ENCODE measurements at places on chromosomes 13 and 19.

- peak overlapping the region; percentile 95 for H3K4me3 ChIP-seq
- H3K27ac ChIP-seq, result peak overlapping the region; percentile 100
- peaks cover 92% of the 10 kb centered on the region for H3K36me3 ChIP-seq
- H3K27me3 ChIP-seq, result peaks cover 4% of the 10 kb centered on the region
- DNase-seq, result no peak
These were observed 278 bp upstream of the ZNF274 start for GRCh38 chr19:58182577-58182988.

GRCh38 chr19:2533072-2533425 lies 57.1 kb downstream of the GADD45B start:
- no peak overlapping the region for H3K27ac ChIP-seq
- peaks cover 5% of the 10 kb centered on the region for H3K36me3 ChIP-seq
- peaks cover 3% of the 10 kb centered on the region for H3K27me3 ChIP-seq
- H3K4me1 ChIP-seq, result peaks cover 21% of the 10 kb centered on the region

DNA sequence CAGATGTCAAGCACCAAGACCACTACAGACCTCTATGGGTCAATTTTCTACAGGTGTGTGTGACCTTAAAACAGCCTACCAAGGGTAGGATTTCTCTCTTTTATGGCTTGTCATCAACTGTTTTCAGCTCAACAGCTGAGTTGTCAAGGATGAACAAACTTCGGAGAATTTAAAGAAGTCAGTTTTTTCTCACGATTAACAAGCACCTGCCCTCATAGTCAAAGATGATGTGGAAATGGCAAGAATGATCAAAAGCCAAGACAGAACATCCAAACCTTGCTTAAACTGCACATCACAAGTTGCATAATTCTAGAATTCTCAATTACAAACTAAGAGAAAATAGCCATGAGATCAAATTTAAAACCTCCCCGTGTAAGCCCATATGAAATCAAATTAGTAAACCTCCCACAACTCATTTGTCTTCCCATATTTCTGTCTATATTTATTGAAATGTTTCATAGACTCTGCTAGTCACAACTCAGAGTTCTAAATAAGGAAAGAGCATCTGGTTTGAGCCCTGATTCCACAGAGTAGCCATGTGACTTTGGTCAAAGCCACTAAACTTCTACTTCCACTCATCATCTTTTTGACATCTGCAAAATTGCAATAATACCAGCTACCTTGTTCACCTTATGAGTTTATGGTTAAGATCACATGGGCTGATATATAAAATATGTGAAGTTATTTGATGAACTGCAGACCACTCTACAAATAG lies 521.5 kb upstream of the HTR2A start:
- H3K4me3 ChIP-seq, result no peak overlapping the region
- no peak overlapping the region for H3K27ac ChIP-seq
- H3K4me1 ChIP-seq, result peaks cover 11% of the 10 kb centered on the region
- no peaks in the 10 kb centered on the region for H3K27me3 ChIP-seq
- no peak for DNase-seq
- no peaks in the 10 kb centered on the region for H3K36me3 ChIP-seq

- H3K27me3 ChIP-seq, result no peaks in the 10 kb centered on the region
- H3K4me1 ChIP-seq, result no peaks in the 10 kb centered on the region
- H3K4me3 ChIP-seq, result no peak overlapping the region
- no peak for DNase-seq
- H3K27ac ChIP-seq, result no peak overlapping the region
These were observed 1230.3 kb downstream of the DIAPH3 start for GRCh38 chr13:58933475-58933874.

DNA sequence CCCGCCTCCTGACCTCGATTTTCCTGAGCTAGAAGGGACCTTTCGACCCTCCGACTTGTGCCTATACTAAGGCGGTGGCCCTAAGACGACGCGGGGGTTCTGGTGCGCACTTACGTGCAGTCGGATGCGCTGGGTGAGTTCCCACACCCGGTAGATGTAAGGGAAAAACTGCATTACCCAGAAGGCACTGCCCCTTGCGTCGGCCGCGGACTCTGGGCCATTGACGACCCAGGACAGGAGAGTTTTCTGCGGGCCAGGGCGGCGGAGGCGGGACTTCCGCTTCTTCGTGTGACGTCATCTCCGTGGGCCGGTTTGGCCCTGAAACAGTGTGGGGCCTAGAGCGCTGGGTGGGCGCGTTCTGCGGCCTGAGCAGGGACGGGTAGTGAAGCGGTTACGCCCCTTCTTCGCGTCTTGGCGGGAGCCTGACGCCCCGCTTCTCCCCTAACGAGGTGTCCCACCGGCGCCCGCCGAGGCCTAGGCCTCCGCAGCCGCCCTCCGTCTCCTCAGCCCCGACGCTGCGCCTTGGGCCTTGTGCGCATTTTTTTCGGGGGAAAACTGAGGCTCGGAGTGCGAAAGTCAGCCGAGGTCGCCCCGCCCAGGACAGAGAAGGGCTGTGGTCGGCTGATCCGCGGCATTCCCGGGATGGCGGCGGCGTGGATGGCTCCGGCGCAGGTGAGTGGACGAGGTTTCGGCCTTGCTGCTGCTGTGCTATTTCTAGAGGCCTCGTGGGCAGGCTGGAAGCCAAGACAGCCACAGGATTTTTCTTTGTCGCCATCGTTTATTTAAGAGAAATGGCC lies at the start of gene ZNF460:
Gene ZNF460 (plus strand): TSS at position 321 of the 797 bp plus-strand sequence. CDS start 322 bp downstream, at position 643.
- peaks cover 23% of the 10 kb centered on the region for H3K4me1 ChIP-seq
- H3K27me3 ChIP-seq, result no peaks in the 10 kb centered on the region
- no peak within 1 kb of the TSS for H3K4me3 ChIP-seq
- no peak within 1 kb of the TSS for H3K27ac ChIP-seq

DNA sequence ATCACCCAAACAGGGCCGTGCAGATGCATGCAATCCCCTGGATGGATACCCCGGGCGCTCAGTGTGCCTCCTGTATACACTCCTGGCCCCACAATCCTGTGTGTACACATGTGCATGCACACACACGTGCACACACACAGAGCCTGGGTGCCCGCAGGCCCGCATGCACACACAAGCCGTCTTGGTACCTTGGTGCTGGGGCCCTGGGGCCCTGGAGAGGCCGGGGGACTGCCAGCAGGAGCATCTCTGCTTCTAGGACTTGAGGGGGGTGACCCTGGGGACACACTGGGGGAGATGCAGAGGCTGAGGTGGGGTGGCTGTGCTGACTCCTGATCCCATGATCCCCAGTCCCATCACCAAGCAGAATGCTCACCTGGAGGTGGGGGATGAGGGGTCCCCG lies 15.6 kb upstream of the EPOR start:
- no peak overlapping the region for H3K4me3 ChIP-seq
- peaks cover 30% of the 10 kb centered on the region for H3K4me1 ChIP-seq
- peaks cover 9% of the 10 kb centered on the region for H3K36me3 ChIP-seq
- DNase-seq, result no peak
- no peak overlapping the region for H3K27ac ChIP-seq

- peaks cover 3% of the 10 kb centered on the region for H3K27me3 ChIP-seq
- H3K36me3 ChIP-seq, result peaks cover 36% of the 10 kb centered on the region
- H3K27ac ChIP-seq, result no peak overlapping the region
- H3K4me3 ChIP-seq, result no peak overlapping the region
- no peak for DNase-seq
- no peaks in the 10 kb centered on the region for H3K4me1 ChIP-seq
These were observed 86.3 kb downstream of the PCCA start for GRCh38 chr13:100175078-100175802.

- H3K27ac ChIP-seq, result no peak overlapping the region
- H3K27me3 ChIP-seq, result no peaks in the 10 kb centered on the region
- H3K4me3 ChIP-seq, result no peak overlapping the region
- no peaks in the 10 kb centered on the region for H3K36me3 ChIP-seq
- peaks cover 4% of the 10 kb centered on the region for H3K4me1 ChIP-seq
- no peak for DNase-seq
These were observed 59.8 kb downstream of the SCEL start for GRCh38 chr13:77595166-77595810.

- H3K4me3 ChIP-seq, result no peak overlapping the region
- peaks cover 24% of the 10 kb centered on the region for H3K27me3 ChIP-seq
- H3K4me1 ChIP-seq, result peaks cover 8% of the 10 kb centered on the region
- H3K27ac ChIP-seq, result no peak overlapping the region
- no peak for DNase-seq
These were observed 4.7 kb upstream of the TMPRSS9 start for GRCh38 chr19:2355168-2356035.

- H3K27me3 ChIP-seq, result peaks cover 2% of the 10 kb centered on the region
- no peaks in the 10 kb centered on the region for H3K4me1 ChIP-seq
- H3K36me3 ChIP-seq, result peaks cover 36% of the 10 kb centered on the region
These were observed 20.4 kb downstream of the CHERP start for GRCh38 chr19:16521715-16522289.

GRCh38 chr13:59679254-59679653 lies 484.5 kb downstream of the DIAPH3 start:
- no peak overlapping the region for H3K4me3 ChIP-seq
- no peaks in the 10 kb centered on the region for H3K27me3 ChIP-seq
- H3K36me3 ChIP-seq, result no peaks in the 10 kb centered on the region
- H3K4me1 ChIP-seq, result peaks cover 6% of the 10 kb centered on the region
- H3K27ac ChIP-seq, result peak overlapping the region; percentile 84

Data from nephron progenitor cell (in vitro differentiated cells).